ENCODE measurements at places on chromosomes 12 and 14. TPM values are rescaled to one million over a fixed set of nuclear protein-coding genes. Genes with fewer than 3 reads are reported as not detected.

CHGA gene
- total RNA-seq = not detected

VWF gene
- total RNA-seq = 2,070 TPM

P2RX2 gene
- not detected for total RNA-seq

STON2 gene
- 3.6 TPM for total RNA-seq

MAP3K9 gene
- 0.57 TPM for total RNA-seq

ASB2 gene
- not detected for total RNA-seq

MMP19 gene
- 0.65 TPM for total RNA-seq

ABCC9 gene
- under 0.01 TPM for total RNA-seq

A2ML1 gene
- not detected for total RNA-seq

KRT5 gene
- total RNA-seq = not detected

PRKAB1 gene
- total RNA-seq = 21.2 TPM

KRT75 gene
- not detected for total RNA-seq

All from vein endothelial cell (primary cell).